ENCODE measurements at places on chromosomes 12 and 14.

GRCh38 chr14:59283361-59283760, 94.9 kb downstream of the DAAM1 start:
- DNase-seq, result no peak

DNA sequence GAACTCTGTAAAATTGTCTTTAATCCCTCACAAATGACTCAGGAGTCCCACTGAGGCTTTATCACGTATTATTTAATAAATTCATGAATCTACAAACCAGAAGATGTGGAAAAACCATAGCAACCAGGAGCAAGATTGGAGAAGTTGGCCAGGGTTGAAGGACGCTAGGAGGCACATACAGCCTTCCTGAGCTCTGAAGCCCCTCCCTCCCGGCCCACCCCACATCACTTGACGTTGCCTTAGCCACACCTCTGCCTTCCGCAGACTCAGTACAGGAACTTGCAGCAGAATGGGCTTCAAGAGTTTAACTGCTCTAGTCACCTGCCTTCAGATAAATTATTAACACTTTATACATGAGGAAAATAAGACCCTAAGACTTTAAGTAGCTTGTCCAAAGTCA, 33.9 kb downstream of the SLC35F4 start:
- no peak for DNase-seq

DNA sequence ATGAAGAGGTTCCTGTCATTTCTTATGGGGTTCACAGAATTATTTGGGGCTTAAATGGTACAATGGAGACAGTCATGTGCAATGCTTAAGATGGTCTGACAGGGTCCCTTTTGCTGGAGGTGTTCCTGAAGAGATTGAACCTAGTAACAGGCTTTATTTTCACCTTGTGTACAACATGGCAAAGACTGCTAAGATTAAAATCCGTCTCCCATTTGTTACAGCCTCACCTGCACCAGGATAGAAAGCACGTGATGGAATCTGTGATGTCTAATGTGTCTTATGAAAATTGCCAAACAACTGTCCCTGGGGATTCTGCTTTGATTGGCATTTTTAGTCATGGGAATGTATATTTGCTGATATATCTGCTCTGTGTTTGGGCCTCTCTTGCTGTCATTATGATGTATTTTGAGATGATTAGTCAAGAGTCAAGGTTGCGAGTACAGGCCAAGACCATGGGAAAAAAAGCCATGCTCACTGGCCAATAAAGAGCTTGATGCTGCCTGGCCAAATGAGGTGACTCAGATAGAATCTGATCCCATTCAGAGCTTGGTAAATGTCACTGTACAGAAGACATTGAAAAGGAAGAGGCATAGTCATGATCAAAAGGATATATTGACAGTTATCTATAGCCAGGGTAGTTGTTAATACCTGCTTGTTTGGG, 96.1 kb downstream of the FLRT2 start:
- no peak for DNase-seq

- no peak for DNase-seq
These were observed 13.3 kb downstream of the NGDN start for GRCh38 chr14:23482823-23483148.

GRCh38 chr12:21615431-21615830, 10.8 kb upstream of the GYS2 start:
- DNase-seq, result peak; percentile 22

GRCh38 chr12:58086930-58087329, 145.6 kb downstream of the ATP23 start:
- DNase-seq, result no peak

GRCh38 chr14:45559626-45560025, 306.6 kb upstream of the MIS18BP1 start:
- no peak for DNase-seq

DNA sequence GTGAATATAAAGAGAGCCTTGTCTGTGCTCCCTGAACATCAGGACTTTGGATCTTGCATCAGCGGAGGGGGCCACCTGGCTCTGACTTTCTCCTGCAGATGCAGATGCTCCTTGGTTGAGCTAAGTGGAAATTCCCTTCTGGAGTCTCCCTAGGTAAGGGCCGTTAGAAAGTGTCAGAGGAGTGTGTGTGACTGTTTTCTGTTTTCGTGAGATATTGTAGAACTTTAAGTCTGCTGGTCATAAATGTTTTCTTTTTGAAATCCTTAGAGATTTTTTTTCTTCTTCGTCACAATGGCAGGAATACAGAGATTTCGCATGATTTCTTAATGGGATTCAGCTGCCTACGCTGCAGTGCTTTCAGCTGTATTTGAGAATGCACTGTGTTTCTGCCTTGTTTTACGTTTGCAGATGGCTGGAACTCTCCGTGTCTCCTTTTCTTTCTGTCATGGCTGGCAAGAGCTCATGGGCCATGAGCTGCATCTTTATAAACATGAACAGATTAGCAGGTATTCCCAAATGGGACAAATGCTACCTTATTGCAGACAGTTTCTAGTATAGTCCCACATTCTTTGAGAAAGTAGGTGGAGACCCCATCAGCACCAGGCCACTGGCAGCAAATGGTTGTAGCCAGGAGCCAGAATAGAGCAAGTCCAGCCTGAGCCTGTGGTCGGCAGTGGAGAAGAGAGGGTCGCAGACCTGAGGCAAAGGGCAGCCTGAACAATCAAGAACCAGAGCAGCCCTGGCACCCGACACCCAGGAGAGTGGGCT, 76.2 kb upstream of the FRMD6 start:
- no peak for DNase-seq

DNA sequence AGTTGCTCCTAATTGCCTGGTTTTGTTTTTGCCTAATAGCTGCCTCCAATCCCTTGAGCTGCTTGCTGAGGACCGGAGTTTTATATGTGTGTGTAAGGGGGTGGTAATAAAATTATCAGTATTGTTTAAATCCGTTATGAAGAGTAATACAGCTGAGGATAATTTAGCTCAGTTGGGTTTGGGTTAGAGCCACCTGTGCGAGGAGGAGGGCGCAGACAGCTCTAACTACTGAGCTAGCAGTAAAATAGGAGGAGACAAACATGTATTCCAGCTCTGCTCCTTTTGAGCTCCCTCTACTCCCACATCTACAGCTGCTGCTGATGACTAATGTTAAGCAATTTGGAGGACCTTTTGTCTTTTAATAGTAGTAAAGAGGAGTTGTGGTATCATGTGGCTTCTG, 61.5 kb downstream of the SPATS2 start:
- no peak for DNase-seq

DNA sequence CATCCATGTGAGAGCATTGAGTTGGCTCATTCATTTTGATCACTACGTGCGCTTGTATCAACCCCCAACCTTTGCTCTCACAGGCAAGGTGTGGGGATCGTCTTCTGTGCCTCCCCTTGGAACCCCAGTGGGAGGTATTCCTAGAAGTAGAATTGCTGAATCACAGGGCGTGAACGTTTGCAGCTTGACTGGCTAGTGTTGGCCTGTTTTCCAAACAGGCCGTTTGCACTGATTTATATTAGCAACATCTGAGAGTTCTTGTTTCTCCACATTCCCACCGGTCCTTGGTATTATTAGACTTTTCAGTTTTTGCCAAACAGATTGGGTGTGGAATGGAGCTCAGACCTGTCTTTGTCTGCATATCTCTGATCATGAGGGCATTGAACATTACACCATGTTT, 288.6 kb upstream of the PWP1 start:
- no peak for DNase-seq

DNA sequence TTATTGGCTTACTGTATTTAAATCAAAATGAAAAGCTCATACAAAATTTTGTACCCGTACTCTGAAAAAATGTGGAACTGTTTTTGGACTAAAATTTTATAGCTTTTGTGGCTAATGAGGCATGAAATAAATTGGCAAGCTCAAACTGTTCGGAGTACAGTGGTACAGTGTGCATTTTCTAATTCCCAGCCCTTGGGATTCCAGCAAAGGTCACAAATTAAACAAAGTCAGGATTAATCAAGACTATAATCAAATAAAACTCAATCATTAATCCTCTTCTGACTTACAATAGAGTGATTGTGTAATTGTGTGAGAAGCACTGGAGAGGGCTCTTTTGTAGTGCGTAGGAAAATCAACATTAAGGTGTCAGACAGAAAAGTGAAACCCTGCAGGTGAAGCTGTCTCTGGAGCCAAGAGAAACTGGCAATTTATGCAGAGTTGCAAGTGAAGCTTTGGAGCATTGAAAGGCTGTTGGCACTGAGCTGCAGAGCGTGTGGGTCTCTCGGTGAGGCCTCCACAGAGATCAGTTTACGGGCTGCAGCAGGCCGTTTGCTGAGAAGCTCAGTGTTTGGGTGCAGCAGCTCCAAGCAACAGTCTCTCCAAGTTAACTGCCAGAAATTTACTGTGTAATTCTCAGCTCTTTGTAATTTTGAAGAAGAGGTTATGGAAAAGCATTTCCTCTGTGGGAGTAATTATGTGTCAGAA, 275.9 kb downstream of the FBXL14 start:
- no peak for DNase-seq

- peak; percentile 18 for DNase-seq
These were observed 69.4 kb downstream of the ATXN2 start for GRCh38 chr12:111529424-111530368.

GRCh38 chr12:92897844-92898243, 31.3 kb downstream of the EEA1 start:
- DNase-seq, result no peak

DNA sequence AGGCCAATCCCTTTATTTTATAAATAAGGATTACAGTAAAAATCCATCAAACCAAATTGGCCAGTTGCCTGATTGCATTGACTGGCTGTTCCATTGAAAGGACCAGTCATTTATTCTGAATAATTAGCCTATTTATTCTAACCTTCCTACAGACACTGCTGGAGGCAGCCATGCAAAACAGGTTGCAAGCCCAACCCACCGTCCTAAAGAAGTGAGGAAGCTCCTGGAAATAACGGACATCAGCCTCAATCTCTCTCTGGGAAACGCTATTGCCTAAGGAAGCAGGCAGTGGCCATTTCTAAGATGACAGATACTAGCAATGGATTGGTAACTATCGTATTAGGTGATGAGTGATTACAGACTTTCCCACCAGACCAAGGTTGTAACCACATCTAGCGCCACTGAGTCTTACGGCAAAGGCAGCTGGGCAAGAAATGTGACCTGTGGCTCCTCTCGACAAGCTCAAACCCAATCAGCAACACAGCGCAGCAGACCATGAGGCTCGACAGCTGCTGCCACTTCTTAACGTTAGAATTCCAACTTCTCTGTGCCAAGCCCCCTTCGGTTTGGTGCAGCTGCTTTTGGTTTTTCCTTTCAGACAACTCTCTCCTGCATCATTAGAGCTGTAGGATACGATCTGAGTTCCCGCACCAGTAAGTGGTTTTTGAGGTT, 134.2 kb downstream of the KCNK10 start:
- DNase-seq, result no peak

DNA sequence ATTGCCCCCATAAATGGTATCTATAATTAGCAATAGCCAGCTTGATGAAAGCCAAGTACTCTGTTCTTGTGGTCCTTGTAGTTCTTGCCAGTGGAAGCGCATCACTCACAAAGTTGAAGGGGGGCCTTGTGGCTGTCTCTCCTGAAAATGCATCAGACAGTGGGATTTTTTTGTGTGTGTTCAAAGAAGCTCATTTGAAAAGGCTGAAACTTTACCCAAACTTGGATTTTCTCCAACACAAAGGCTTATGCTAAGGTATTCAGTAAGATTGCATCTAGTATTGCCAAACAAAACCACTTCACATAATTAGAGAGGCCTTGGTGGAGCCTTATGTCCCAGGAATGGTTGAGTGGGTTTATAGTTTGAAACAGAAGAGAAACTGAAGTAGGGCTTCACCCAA, 216.7 kb upstream of the TMTC1 start:
- no peak for DNase-seq

- DNase-seq, result no peak
These were observed 3.4 kb downstream of the CHGA start for GRCh38 chr14:92926180-92926845.

- no peak for DNase-seq
These were observed 299.5 kb downstream of the DAD1 start for GRCh38 chr14:22289570-22289969.

DNA sequence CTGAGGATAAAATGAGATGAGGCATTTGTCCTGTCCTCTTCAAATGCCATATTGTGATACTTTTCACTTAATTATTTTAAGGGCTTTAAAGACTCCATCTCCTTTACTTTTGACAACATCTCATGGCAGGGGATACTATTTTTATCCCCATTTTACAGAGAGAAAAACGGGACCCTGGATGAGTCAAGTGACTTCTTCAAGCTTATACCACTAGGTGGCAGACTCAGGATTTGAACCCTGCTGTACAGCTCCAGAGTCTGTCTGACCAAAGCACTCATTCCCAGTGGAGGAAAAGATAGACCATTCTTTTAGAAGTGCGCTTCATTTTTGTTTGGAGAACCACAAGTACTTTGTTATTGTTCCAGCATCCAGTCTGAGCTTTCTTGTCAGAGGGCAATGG, 1.7 kb upstream of the SMOC1 start:
- no peak for DNase-seq

DNA sequence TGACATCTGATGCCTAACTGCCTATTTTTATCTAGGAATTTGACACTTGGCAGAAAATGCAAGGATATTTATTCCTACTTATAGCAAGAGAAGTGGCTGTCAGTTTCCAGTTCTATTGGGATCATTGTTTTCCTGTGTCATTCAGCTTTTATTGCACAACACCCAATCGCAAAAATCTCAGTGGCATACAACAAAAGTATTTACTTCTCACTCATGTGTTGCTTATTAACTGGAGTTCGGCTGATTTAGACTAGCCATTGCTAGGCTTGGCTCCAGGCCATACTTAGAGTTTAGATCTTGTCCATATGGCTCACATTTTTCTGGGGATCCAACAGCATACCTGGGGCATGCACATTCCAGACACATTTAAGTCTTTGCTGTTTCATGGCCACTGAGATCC, 218.6 kb upstream of the SYT1 start:
- DNase-seq, result no peak

DNA sequence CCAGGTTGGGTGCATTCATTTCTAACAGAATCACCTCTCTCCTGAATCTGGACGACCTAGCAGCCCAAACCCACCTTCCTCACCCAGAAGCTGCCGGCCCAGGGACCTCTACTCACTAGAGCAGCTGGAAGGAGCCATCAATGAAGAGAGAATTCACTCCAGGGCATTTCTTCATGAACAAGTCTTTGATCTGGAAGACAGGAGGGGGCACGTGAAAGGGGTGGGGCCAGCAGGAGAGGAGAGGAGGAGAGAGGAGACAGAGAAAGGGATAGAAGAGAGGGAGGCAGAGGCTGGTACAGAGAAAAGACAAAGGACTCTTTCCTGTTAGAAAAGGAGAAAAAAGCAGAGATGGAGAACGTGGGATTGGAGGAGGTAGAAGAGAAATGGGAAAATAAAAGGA, 39.8 kb downstream of the TRPV4 start:
- no peak for DNase-seq

DNA sequence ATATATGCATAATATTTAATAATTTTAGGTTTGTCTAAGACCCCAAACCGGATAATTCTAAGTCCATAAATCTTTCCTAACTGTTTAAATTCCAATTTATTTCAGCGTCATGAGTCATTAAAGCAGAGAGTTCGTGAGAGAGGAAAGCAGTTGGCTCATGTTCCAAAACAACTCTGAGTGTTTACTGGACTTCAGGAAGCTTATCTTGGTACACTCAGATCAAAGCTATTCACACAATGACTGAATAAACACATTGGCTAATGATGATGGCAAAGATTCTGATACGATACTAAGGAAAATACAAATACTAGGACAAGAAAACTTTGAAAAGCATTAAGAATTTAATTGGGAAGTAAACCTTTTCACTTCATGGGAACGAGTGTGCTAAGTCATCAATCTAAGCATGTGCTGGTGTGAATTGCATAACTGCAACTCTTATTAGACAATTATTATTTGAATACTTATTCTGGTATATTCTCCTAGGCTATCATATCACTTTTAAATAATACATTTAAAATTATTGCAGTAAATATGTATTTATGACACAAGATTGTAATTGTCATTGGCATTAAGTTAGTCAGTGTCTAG, 34.8 kb upstream of the CLEC14A start:
- no peak for DNase-seq

All from activated CD4-positive, alpha-beta T cell treated with anti-CD3 and anti-CD28 coated beads, Interleukin-2, amount 50 U/mL, for 24 hours (primary cell).